ENCODE measurements at places on chromosomes 2 and 18.

GRCh38 chr2:17628349-17629261, 88.1 kb downstream of the VSNL1 start:
- no peak for DNase-seq

- DNase-seq: no peak
These were observed 54.4 kb downstream of the DOK6 start for GRCh38 chr18:69455125-69455524.

DNA sequence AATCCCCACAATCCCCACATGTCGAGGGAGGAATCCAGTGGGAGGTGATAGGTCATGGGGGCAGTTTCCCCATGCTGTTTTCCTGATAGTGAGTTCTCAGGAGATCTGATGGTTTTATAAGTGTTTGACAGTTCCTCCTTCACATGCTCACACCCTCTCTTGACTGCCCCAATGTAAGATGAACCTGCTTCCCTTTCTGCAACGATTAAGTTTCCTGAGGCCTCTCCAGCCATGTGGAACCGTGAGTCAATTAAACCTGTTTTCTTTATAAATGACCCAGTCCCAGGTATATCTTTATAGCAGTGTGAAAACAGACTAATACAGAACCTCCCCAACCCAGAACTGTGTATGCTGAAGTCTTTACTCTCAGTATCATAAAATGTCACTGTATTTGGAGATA, 289.5 kb upstream of the MMADHC start:
- no peak for DNase-seq

DNA sequence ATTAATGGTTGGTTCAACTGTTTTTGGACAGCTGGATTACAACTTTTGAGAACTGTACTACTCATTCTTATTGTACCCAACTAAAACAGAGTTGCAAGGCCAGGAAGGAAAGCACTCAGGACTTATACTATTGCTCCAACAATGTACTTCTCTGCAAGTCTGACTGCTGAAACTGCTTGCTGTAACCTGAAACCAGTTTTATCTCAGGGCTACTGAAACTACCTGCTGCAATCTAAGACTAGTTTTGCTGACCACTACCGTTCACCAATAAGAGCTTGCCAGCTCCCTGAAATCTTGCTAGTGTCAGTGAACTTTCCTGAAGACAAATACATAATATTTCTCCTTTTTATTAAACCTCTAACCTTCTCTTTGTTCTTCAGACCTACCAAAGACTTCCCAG, 157.3 kb downstream of the CDCA7 start:
- no peak for DNase-seq

DNA sequence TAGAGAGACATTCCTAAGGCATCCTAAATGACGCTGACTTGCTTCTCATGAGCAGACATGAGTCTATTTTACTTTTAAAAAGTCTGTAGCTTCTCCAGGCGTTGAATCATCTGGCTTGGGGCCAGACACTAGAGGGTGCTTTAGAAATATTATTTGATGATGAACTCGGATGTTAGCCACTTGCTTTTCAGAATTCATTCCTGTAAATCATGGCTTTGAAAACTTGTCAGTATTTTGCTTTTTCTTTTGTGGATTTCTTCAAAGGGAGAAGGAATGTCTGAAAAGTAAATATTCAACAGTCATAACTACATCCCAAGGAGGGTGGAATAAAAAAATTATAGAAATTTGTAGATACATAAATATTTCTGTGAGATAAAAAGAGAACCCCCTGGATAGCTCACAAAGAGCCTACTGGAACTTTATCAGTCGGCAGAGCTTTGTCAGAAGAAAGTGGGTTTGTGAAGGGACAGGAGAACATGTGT, 370.8 kb downstream of the OSR1 start:
- no peak for DNase-seq

DNA sequence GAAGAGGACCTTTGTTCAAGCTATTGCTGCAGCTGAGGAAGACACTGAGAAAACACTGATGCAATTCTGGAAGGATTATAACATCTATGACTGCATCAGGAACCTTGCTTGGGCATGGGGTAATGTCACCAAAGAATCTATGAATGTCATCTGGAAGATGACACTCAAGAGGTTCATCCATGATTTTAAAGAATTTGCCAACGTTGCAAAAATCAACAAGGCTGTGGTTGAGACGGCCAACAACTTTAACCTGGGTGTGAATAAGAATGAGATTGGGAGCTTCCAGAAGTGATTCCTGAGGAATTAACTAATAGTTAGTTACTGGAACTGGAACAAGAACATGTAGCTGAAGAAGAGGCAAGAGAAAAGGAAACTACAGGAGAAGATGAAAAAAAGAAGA, 126.4 kb upstream of the SP5 start:
- no peak for DNase-seq

DNA sequence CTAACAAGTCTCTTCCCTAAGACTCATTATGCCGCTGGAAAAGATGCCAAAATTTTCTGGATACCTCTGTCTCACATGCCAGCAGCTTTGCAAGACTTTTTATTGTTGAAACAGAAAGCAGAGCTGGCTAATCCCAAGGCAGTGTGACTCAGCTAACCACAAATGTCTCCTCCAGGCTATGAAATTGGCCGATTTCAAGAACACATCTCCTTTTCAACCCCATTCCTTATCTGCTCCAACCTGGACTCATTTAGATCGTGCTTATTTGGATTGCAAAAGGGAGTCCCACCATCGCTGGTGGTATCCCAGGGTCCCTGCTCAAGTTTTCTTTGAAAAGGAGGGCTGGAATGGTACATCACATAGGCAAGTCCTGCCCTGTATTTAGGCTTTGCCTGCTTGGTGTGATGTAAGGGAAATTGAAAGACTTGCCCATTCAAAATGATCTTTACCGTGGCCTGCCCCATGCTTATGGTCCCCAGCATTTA, 26.3 kb downstream of the DHRS9 start:
- peak; percentile 71 for DNase-seq

DNA sequence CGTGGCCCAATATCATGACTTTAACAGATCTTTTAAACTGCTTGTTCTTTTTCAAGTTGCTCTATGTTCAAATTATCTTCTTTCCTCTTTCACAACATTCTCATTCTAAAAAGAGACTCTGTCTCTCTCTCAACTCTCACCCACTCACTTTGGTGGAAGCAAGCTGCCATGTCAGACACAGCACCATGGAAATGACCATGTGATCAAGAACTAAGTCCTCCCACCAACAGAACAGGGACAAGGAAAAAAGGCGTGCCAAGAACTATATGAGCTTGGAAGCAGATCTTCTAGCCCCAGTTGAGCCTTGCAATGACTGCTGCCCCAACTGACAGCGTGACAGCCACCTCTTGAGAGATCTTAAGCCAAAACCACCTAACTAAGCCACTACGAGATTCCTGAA, 23.9 kb downstream of the BAZ2B start:
- no peak for DNase-seq

DNA sequence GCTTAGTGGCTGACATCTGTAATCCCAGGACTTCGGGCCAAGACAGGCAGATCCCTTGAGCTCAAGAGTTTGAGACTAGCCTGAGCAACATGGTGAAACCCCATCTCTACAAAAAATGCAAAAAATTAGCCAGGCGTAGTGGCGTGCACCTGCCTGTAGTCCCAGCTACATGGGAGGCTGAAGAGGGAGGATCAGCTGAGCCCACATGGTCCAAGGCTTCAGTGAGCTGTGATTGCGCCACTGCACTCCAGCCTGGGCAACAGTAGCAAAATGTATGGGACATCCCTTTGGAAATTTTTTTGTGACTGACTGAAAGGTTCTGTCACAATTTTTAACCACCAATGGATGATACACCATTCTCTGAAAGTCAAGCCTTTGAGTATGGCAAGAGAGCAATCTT, 6.3 kb upstream of the COLEC12 start:
- no peak for DNase-seq

- DNase-seq: no peak
These were observed 59.4 kb upstream of the UPP2 start for GRCh38 chr2:158042245-158042644.

DNA sequence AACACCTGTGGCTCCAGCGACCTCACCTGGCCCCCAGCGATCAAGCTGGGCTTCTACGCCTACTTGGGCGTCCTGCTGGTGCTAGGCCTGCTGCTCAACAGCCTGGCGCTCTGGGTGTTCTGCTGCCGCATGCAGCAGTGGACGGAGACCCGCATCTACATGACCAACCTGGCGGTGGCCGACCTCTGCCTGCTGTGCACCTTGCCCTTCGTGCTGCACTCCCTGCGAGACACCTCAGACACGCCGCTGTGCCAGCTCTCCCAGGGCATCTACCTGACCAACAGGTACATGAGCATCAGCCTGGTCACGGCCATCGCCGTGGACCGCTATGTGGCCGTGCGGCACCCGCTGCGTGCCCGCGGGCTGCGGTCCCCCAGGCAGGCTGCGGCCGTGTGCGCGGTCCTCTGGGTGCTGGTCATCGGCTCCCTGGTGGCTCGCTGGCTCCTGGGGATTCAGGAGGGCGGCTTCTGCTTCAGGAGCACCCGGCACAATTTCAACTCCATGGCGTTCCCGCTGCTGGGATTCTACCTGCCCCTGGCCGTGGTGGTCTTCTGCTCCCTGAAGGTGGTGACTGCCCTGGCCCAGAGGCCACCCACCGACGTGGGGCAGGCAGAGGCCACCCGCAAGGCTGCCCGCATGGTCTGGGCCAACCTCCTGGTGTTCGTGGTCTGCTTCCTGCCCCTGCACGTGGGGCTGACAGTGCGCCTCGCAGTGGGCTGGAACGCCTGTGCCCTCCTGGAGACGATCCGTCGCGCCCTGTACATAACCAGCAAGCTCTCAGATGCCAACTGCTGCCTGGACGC, 4.9 kb downstream of the GPR35 start:
- no peak for DNase-seq

DNA sequence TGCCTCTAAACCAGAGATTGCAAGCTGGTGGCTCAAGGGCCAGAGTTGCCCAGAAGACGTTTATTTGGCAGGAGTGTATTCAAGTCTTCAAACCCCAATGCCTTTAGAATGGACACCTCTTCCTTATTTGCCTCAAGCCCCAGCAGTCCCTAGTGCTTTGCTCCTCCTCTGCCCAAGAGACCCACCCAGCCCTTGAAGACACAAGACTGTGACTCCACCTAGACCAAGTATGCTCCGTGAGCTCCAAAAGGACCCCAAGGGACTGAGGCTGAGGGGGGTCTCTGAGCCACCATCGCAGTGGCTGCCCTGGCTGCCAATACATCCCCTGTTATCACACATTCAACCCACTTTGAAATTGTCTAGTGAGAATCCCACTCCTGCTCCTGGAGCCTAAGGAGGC, 99.3 kb downstream of the COL6A3 start:
- no peak for DNase-seq

- no peak for DNase-seq
These were observed 241.2 kb downstream of the RPIA start for GRCh38 chr2:88932686-88933085.

DNA sequence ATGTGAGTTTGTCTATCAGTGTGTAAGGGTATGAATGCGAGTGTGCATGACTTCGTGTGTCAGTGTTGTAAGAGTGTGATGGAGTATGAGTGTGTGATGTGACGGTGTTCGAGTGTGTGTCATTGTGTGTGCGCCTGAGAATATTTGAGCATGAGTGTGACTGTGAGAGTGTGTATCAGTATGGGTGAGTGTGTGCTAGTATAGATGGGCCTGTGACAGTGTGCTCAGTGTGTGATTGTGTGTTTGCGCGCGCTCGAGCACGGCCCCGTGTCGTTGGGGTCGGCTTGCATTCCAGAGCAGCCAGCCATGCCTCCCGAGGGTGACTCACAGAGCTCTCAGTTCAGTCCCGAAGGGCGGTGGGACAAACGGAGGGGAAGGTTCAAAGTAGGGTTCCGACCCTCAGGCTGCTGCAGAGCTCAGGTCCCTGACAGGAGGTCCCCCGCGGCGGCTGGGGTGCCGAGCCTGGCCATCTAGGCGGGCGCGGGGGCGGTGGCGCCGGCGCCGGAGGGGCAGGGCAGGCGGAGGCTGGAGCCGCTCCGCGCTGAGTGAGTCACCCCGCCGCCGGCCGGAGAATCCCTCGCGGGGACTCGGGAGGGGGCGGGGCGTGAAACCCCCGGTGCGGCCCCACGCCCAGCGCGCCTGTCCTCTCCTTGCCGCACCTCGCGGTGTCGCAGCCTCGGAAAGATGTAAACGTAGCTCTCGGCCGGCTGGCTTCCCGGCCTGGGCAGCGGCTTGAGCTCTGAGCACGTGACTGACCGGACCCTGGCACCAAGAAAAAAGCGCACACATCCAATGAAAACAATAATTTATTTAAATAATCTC, 3.8 kb downstream of the DLX2 start:
- peak; percentile 95 for DNase-seq

DNA sequence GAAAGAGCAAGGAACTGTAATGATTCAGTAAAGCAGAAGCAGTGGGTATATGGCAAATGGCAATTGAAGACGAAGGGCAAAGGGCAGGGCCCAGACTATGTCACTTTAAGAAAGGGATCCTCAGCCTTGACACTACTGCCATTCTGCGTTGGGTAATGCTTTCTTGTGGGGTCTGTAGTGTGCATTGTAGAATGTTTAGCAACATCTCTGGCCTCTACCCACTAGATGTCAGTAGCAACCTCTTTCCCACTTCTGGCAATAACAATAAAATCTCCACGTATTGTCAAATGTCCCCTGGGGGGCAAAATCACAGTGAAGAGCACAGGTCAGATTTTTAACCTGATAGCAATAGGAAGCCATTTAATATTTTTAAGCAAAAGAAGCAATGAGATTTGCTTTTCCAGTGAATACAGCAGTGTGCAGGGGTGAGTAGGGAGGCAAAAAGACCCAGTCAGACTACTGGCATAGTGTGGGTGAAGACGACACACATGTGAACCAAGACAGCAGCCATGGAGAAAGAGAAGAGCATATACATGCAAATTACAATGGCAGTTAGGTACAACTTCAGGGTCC, 209.5 kb downstream of the DYM start:
- DNase-seq: peak; percentile 8

GRCh38 chr2:186687807-186688211, 6.1 kb upstream of the FAM171B start:
- DNase-seq: no peak

DNA sequence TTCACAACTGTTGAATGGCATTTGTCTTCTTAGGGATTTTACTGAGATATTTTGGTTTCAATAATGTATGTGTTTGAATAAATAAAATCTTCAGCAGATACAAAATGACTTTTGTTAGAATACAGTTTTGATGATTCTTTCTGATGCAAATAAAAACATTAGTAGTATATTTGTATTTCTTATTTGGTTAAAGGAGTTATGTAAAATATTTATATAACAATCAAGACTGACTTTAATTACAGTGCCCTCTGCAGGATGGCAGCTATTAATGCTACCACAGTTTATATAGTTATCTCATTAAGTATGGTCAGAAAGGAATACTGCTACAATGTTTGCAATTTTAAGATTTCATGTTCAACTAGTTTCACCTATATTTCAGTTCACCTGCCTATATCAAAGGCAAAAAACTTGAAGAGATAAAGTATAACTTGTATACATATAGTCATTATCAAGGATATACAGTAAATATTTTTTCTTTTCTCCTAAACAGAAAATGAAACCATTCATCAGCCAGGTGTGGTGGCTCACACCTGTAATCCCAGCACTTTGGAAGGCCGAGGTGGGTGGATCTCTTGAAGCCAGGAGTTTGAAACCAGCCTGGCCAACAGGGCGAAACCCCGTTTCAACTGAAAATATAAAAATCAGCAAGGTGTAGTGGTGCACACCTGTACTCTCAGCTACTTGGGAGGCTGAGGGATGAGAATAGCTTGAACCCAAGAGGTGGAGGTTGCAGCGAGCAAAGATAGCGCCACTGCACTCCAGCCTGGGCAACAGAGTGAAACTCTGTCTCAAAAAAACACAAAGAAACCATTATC, 19.8 kb downstream of the ARL5A start:
- DNase-seq: no peak

GRCh38 chr2:34815052-34815741, 1216.1 kb upstream of the FAM98A start:
- DNase-seq: no peak
